Natural killer cell (primary cell): ENCODE measurements at places on chromosomes 2 and 18. TPM values are rescaled to one million over a fixed set of nuclear protein-coding genes. Genes with fewer than 3 reads are reported as not detected.

DNA sequence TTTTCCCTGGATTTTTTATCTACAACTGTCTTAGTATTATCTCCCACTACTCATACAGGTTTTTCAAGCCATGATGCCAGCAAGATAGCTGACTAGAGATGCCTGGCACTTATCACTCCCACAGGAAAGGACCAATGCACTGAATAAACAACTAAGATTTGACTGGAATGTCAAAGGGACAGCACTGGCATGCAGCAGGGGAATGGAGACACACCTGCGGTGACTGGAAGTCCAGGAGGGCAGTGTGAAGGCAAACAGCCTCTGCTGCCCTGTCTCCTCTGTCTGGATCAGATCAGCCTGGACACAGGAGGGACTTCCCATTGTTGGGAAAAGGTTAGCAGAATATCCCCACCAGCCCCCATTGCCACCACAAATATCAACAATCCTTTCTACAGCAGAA, 85.1 kb downstream of the TMEM237 start:
- no peak for DNase-seq
- no peak overlapping the region for H3K4me3 ChIP-seq
- H3K4me1 ChIP-seq: no peaks in the 10 kb centered on the region
- no peak overlapping the region for H3K27ac ChIP-seq
- no peaks in the 10 kb centered on the region for H3K36me3 ChIP-seq

Gene RNF125
- 96.7 TPM for total RNA-seq

Gene RTP5
- 0.47 TPM for total RNA-seq

Gene LRRTM1
- total RNA-seq: not detected

Gene CTAGE1
- not detected for total RNA-seq

Gene DNAH6
- 0.32 TPM for total RNA-seq

- no peaks in the 10 kb centered on the region for H3K27me3 ChIP-seq
- DNase-seq: no peak
- H3K27ac ChIP-seq: no peak overlapping the region
- no peaks in the 10 kb centered on the region for H3K36me3 ChIP-seq
- H3K4me3 ChIP-seq: no peak overlapping the region
These were observed 67.2 kb upstream of the RAB6C start for GRCh38 chr2:129912066-129912820.

Gene FABP1
- total RNA-seq: not detected

Gene ZSWIM2
- total RNA-seq: not detected
